CD4-positive, alpha-beta T cell treated with Interferon alpha-2 for 1 hour (primary cell): ENCODE measurements at places on chromosomes 1 and 21.

DNA sequence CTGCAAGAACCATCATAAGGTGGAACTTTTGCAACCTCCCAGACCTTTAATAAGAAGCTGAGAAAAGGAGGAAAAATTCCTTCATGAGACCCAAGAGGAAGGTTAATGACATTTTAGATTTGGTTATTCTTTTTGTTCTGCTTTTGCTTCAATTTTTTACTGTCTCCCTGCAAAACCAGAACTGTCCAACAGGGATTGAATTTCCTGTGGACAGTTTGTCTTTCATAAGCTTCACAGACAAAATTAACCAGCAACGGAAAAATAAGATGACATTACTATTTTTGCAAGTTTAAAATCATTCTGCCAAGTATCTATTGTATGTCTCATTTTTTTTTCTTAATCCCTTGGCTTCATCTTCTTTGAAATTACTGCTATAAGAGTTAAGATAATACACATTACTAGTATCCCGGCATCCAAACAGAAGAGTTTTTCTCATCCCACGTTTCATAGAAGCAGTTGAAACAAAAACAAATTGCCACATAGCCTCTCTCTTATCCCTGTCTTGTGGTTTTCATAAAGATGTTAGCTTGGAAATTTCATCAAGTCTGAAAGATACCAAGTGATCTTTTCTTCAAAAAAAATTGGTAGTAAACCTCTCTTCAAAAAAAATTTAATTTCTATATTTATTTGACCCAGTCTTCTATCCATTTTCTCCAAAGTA, 465.3 kb upstream of the PTBP2 start:
- no peak for DNase-seq

- DNase-seq: no peak
Observed at GRCh38 chr1:19734472-19734999, 65.2 kb downstream of the TMCO4 start.

GRCh38 chr1:78519446-78519845, 28.7 kb downstream of the PTGFR start:
- DNase-seq: no peak

- DNase-seq: no peak
Observed at GRCh38 chr1:234920843-234921140, 207.8 kb downstream of the TOMM20 start.

DNA sequence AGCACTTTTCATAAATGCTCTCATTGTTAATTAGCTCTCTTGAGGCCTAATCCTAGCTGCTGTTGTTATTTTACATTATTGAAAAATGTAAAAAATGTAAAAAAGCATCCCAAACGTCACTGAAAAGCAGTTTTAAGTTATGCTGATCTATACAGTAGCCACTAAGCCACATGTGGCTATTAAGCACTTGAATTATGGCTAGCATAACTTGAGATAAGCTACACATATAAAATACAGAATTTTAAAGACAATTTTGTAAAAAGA, 18.4 kb upstream of the DNASE2B start:
- DNase-seq: no peak
